Iris pigment epithelial cell (primary cell): ENCODE measurements at places on chromosomes 7 and 10.

DNA sequence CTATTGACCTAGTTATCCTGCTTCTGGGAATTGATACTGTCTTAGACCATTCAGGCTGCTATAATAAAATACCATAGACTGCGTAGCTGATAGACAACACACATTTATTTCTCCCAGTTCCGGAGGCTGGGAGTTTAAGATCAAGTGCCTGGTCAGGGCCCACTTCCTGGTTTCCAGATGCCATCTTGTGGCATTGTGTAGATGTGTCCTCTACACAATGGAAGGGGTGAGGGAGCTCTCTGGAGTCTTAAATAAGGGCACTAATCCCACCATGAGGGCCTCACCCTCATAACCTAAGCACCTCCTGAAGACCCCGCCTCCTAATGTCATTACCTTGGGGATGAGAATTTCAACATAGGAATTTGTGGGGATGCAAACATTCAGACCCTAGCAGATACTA lies 62.4 kb downstream of the SLC35B4 start:
- DNase-seq = peak; percentile 8

- DNase-seq = no peak
Observed at GRCh38 chr7:121336579-121336978, 7.8 kb downstream of the WNT16 start.

GRCh38 chr7:43546231-43546630 lies 36.7 kb upstream of the STK17A start:
- DNase-seq = no peak

GRCh38 chr7:73341877-73342276 lies 13.9 kb downstream of the FKBP6 start:
- peak; percentile 91 for DNase-seq

DNA sequence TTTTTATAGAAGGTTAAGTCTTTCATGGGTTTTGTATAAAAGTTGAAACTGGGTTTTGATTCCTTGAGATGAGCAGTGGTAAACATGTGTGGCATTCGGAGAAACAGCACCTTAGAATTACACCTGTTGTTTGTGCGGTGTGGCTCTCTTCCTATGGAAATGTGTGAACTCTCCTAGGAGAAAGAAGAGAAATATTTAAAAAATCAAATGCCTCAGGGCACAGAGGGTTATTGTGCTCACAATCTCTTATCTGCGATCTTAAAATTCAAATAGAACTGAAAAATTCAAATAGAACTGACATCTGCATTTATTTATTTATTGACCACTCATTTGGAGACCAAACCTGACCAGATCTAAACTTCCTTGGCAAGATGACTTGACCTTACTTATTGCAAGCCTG lies 18.1 kb upstream of the NRP1 start:
- no peak for DNase-seq

- DNase-seq = no peak
Observed at GRCh38 chr7:117555260-117555659, 75.4 kb downstream of the CFTR start.

- DNase-seq = peak; percentile 4
Observed at GRCh38 chr7:78852951-78853350, 600.5 kb downstream of the MAGI2 start.

GRCh38 chr7:55641273-55641691 lies 69.0 kb upstream of the VOPP1 start:
- DNase-seq = peak; percentile 75

DNA sequence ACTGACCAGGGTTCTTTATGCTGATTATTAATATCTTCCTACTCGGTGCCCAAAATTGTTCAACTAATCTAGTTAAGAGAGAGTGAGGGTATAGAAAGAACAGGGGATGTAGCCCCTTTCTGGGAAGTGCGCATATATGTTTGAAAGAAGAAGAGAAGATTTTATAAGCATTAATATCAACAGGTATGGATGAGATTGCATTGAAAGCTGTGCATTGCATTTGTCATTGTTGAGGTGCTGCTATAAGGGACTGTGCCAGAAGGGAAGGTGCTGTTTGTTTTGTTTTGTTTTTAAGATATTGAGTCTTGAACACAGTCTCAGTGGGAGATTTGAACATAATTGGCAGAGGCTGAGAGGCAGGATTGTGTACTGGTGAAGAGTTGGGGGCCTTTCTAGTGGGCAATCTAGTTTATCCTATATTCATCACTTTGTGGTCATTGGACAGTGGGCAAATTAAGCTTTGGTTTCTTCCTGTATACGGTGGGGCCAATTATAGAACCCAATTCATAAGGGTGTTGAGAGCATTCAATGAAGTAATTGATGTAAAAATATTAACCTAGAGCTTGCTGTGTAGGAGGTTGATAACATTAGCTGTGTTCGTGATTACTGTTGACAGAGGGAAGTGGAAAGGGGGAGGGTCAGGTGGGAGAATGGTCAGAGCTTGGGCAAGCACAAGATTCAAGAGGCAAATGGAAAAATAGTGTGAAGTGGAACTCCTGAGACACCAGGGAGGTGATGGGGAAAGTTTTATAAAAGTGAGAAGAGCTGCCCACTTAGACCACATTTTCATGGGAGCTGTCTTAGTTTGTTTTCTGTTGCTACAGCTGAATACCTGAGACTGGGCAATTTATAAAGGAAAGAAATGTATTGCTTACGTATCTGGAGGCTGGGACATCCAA lies 19.9 kb upstream of the PCGF5 start:
- no peak for DNase-seq

GRCh38 chr7:50363327-50364060 lies 59.0 kb downstream of the IKZF1 start:
- no peak for DNase-seq

- DNase-seq = peak; percentile 73
Observed at GRCh38 chr10:99630433-99630832, 10.2 kb upstream of the SLC25A28 start.

- no peak for DNase-seq
Observed at GRCh38 chr10:121683366-121683765, 85.1 kb upstream of the FGFR2 start.

DNA sequence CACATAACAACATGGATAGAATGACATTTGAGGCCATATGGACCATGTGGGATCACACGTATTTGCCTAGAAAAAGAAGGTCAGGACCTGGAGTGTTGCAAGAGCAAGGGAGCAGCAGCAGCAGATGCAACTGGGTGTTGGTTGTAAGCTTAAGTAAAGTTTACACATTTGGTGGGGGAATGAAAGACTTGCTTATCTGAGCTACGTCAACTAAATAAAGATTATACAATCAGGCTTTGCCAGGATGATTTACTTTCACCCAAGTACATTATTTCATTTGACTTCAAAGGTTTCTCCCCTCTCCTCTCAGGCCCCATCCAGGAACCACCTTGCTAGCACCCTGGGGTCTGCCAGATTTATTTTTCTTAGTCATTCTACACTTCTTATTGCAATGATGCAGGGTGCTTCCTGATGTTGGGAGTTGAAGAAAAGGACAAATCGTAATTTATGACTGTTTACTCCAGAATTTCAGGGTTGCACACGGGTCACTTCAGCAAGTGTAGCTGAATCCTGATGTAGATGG lies 591.9 kb upstream of the IGFBP3 start:
- peak; percentile 76 for DNase-seq

GRCh38 chr7:152673897-152674296 lies 2.0 kb downstream of the XRCC2 start:
- no peak for DNase-seq

DNA sequence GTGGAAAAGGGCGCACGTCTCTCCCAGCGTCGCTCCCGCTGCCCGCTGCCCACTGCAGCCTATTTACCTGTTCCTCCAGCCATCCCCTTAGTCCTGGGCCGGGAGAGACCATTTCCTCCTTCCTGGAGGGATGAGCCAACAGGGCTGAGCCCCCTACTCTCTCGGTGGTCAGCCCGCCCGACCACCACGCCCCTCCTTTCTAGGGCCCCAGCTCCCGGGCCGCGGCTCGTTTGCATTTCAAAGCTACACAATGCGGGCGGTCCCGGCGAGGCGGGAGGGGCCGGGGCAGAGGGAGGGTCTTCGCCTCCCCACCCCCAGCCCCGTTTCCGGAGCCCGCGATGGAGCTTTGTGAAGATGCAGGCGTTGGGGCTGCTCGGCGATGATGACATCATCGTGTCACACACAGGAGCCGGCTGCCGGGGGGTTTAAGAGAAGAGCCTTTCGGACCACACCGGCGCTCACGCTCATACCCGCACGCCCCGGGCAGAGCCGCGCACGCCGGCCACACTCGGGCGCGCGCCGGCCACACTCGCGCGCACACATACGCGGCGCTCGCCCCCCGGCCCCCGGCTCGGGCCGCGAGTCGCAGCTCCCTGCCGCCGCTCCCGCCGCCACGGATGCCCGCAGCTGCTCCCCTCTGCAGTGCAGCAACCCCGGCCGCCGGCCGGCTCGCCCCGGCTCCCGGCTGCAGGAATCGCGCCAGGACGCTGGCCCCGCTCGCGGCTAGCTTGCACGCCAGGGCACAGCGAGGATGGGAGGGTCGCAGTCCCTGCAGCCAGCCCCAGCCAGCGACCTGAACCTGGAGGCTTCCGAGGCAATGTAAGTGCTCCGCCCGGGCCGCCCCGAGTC lies 107.7 kb upstream of the BTBD16 start:
- DNase-seq = no peak

DNA sequence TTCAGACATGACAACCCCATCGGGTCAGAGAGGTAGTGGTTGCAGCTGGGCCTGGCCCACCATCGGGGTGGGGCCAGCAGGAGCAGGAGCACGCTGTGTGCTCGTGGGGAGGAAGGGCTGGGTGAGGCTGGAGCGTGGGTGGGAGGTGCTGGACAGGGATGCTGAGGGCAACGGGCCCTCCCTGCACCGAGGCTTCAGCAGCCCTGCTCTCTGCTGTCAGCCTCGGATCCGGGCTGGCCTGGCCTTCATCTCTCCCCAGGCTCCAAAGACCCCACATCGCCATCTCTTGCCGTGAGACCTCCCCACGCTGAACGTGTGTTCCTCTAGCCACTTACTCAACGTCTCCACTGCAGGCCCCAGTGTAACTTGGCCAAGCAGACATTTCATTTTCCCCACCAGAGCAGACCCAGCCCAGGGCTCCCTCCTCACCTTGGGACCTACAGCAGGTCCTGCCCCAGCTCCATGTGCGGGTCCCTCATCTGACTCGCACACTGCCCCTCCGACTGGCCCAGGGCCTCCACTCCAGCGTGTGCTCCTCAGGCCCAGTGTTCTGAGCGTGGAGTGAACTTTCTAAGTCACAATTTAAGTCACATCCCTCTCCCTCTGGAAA lies 462.4 kb downstream of the DNAJB6 start:
- DNase-seq = no peak

- DNase-seq = peak; percentile 36
Observed at GRCh38 chr10:102744374-102745051, 765 bp downstream of the WBP1L start.

DNA sequence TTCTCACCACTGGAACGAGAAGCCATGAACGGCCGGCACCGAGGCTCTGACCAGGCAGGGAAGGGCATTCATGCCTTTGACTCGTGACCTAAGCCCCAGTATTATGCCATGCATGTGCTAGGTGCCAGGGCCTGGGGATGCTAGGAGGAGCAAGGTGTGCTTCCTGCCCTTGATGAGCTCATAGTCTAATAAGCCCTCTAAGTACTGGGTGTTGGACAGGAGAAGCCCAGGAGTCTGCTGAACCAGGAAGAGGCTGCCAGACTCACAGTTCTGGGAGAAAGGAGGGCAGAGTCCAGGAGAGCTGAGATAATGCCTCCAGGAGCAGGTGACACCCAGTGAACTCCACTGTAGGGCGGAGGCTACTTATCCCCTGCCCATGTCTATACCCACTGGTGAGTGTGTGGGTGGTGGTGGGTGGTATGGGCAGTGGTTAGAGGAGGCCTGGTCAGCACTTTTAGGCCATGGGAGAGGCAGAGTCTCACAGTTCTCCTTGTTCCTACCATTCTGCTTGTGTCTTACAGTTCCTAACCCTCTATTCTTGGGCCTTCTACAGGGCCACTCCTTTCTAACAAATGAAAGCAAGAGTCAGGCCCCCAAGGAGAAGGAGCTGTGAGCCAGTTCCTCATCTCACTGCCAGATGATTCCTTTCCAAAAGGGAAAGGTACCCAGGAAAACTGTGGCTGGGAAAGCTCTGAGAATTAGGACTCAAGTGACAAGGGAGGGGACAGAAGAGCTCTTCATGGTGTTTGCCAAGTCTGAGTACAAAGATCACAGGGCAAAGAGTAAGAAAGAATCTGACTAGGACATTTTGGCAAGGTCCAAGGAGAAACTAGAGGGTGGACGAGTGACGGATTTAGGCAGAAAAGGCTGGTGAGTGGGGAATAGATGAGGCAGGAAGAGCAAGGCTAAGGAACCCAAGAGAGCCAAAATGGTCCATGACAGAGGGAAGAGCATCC lies 3.6 kb upstream of the MXI1 start:
- no peak for DNase-seq

GRCh38 chr7:36896418-36896817 lies 172.1 kb upstream of the AOAH start:
- no peak for DNase-seq

DNA sequence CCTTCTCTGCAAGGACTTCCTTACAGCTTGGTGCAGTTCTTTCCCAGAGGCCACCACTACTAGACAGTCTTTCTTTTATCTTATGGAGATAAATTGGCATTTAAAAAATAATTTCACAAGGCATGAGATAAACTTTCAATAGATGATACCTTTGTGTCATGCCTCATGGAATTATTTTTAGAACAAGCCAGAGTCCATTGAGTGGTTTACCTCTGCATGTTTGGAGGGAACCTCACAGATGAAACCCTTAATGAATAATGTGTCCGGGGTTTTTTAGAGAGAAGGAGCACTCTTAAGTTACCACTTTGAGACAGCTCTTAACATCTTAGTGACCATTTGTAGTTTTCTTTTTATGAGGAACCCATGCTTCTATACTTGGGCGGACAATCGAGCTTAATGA lies 17.2 kb downstream of the NODAL start:
- DNase-seq = no peak

DNA sequence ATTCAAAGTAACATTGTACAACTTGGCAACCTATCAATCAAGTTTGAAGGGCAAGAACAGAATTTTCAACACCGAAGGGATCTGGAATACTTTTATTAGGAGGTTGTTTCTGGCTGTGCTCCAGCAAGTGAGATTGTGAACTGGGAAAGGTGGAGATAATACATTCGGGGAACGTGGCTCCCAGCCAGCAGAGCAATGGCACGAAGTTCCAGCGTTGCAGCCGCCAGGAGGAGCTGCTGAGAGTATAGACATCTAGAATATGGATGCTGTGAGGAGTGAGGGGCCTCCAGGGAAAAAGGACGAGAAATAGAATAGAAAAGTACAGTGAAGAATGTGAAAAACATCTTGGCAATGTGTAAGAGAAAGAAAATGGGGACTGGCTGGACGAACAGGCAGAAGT lies 69.5 kb downstream of the TCERG1L start:
- DNase-seq = peak; percentile 1

- DNase-seq = peak; percentile 39
Observed at GRCh38 chr10:93680412-93681047, 21.9 kb downstream of the FRA10AC1 start.

GRCh38 chr7:11336432-11336831 lies 362.8 kb downstream of the PHF14 start:
- DNase-seq = no peak

GRCh38 chr10:630581-631073 lies 58.8 kb downstream of the DIP2C start:
- DNase-seq = no peak

- DNase-seq = no peak
Observed at GRCh38 chr10:26721561-26721960, 24.1 kb downstream of the PDSS1 start.
